ENCODE measurements at places on chromosomes 5 and 9.
A peak's percentile ranks its signal among the peaks of the same experiment; 100 is the strongest.

DNA sequence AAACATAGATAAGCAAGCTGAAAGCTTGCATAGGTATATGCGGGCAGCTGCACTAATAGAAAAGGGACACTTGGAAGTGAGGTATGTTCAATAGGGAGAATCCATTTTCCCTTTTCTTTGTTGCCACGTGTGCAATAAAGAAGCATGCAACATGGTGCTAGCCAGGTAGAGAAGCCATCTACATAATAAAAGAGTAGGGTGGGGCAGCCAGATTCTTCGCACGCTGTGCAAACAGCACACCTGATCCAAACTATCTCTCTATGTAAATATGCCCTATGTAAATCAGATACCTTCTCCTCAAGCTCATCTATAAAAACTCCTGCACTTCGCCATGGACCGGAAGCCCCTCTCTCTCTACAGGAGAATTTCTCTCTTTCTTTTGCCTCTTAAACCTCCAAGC, 91.9 kb upstream of the C9orf72 start:
- no peak for DNase-seq

- DNase-seq, result no peak
These were observed 20.7 kb downstream of the OSMR start for GRCh38 chr5:38866362-38867031.

- no peak for DNase-seq
These were observed 70.7 kb upstream of the RNF38 start for GRCh38 chr9:36470643-36471290.

GRCh38 chr9:90801973-90802322, 329 bp downstream of the SYK start:
- DNase-seq, result no peak

DNA sequence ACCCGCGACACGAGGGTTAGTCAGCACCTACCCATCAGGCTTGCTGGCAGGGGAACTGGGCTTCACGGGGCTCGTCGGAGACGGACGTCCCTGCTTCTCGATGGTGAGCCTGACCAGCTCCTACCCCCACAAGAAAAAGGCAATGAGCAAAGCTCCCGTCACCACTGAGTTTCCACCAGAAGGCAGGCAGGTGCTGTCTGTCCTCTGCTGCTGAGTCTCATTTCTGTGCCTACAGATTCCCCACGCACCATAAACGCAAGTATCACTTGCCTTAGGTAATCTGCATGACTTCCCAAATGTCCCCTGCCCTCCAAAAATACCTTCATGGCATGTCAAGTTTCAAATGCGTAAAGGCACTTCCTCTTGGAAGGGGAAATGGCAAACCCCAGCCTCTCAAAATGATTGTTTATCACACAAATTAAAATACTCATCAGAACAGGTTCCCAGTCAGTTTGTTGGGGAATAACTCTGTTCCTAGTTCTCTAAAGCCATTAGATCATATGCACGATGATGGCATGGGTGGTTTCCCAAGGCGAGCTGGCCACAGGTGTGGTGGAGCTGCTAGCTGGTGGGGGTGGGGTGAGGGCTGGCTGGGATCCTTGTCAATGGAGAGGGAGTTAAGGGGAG, 85.0 kb downstream of the PRRT1B start:
- no peak for DNase-seq

- DNase-seq, result no peak
These were observed 45.4 kb downstream of the ZNF618 start for GRCh38 chr9:113921396-113921925.

DNA sequence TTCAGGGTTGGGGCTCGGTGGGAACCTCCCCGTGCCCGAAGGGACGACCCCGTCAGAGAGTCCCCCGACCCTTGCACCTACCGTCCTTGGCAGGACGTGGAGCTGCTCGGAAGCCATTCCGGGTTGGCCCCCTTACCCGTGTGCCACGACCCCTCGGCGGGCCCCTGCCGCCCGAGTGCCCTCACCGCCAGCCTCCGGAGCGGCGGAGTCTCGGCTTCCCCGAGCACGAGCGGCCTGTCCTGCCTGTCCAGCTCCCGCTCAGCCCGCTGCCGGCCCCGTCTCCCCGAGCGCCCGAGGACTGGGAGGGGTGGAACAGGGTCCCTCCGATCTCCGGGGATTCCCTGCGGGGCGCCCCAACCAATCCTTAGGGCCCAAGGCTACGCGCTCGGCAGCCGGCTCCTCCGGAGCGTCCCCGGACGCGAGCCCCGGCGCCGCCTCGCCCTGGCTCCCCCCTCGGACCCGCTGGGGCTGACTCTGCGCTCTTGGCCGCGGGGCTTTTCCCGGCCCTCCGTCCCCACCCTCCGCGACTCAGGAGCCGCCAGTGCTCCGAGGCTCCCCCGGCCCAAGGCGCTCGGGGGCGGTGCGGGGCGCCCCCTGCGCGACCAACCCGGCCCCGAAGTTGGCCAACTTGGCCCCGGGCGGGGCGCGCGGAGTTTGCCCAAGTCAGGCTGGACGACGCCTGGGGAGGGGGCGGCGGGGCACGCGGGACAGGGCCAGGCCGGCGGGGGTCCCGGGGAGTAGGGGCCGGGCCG, 654 bp downstream of the ADAMTS2 start:
- no peak for DNase-seq

DNA sequence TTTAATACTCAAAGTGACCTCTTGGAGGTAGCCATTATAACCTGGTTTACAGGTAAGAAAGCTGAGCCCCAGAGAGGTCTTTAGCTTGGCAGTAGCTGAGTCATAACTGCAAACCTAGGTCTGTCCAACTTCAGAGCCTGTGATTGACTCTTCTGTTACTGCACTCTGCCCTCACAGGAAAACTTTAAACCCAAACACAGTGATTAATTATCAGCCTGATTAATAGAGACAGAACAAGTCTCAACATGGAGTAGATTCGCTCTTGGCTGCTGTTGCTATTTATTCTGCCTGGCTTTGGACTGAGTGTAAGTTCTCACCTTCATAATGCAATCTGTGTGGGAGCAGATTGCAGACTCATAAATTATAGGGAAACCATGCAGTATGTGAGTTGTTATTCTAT, 27.4 kb upstream of the TXN start:
- peak; percentile 37 for DNase-seq

- DNase-seq, result peak; percentile 5
These were observed 85.5 kb downstream of the DCP2 start for GRCh38 chr5:113061846-113062780.

DNA sequence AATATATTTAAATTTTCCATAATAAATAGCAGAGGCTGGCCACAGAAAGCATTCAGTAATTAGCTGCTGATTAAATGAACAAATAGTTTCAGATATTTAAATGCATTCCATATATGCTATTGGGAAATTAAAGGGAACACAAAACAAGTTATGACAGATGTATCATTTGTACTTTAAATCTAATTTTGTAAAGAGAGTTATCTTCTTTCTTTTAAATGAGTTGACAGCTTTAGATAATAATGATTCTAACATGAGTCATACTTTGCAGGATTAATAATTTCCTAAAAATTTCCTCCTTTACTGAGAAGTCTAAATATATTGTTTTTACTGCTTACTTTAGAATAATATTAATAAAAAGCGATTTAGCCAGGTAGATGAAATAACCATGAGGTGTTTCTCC, 320.1 kb downstream of the ADAMTS6 start:
- DNase-seq, result no peak

- no peak for DNase-seq
These were observed 136.9 kb downstream of the RFK start for GRCh38 chr9:76257311-76257710.

DNA sequence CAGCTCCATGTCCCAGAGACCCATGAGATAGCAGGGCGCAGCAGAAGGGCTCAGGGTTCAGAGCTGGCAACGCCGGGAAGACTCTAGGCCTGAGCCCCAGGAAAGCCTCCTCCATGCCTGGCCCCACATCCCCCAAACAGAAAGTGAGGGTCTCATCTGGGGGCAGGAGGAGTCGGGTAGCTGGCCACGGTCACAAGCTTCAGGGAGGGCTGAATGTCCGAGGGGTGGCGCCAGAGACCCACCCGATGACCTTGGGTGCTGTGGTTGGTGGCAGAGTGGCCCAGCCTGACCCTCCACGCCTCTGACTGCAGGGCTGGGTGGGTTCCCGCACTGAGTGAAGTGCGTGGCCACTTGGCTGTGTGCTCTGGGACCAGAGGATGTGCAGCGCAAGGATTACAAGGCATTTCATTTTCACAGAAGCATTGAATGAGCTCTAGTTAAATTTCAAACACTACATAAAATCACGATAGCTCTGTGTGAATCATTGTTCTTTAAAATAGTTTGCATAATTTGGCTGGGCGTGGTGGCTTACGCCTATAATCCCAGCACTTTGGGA, 3.0 kb downstream of the C8G start:
- DNase-seq, result no peak

DNA sequence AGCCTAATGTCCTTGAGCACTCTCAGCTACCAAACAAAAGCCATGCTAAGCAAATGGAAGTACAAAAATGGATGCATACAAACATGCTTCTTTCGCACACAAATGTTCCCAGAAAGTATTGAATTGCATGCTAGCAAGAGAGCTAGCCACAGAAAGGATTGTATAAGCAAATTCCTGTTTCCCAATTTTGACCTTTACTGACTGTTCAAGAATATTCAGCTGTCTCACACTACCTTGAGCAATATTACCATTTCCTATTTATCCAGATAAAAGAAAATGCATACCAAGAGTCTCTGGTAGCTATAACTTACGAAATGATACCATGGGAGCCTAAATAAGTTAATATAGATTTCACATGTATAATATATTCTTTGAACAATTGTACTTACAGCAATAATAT, 264.6 kb downstream of the TMEM167A start:
- no peak for DNase-seq

- DNase-seq, result no peak
These were observed 24.6 kb upstream of the PANK3 start for GRCh38 chr5:168603746-168604145.

DNA sequence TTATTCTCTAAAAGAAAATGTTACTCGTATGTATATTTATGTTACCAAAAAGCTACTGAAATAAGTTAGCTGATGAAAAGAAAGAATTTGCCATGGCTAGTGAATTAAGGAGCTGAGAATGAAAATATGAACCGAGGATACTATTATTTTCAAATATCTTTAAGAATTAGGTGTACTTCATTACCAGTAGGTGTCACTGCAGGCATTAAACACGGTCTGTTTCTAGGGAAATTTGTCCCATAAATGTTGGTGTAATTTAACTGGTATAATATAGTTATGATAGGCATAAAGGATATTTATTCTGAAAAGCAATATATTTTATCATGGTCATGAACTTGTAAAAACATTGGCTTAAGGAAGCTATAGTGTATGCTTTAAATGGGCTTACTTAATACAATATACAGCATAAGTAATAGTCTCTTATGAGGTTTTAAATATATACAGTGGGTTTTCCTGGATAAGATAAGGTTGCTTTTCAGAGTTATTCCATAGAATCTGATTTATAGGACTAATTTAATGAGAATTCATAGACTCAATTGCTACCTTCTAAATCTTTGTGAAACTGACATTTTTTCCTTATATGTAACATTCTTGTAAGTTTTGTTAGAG, 72.4 kb upstream of the MPDZ start:
- DNase-seq, result no peak

- no peak for DNase-seq
These were observed 50.5 kb downstream of the HACD4 start for GRCh38 chr9:20980832-20981455.

GRCh38 chr5:59500014-59500413, 393.5 kb downstream of the PDE4D start:
- DNase-seq, result no peak

GRCh38 chr9:16316911-16317817, 553.3 kb downstream of the BNC2 start:
- DNase-seq, result no peak

GRCh38 chr5:147512659-147513379, 3.0 kb upstream of the DPYSL3 start:
- no peak for DNase-seq

DNA sequence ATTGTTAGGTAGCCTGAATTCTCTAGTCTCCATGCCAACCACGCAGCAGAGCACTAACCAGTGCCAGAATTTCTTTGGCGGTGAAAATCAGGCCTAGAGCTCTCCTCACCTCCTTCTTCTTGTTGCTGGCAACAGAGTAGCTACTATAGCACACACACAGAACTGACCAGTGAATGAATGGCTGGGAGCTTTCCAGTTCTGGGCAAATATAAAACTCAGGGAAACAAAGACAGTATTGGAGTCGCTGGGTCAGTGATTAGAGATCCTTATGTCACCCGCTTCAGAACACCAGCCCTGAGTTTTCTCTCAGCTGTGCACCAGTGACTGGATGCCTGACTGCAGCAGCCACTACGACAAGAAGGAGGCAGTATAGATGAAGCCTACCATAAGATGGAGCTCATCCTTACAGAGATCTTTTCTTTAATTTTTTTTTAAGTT, 26.9 kb upstream of the FEM1C start:
- DNase-seq, result no peak

- DNase-seq, result no peak
These were observed 27.5 kb downstream of the FSD1L start for GRCh38 chr9:105475302-105475701.

- DNase-seq, result no peak
These were observed 13.4 kb upstream of the OR13C8 start for GRCh38 chr9:104555521-104555920.

DNA sequence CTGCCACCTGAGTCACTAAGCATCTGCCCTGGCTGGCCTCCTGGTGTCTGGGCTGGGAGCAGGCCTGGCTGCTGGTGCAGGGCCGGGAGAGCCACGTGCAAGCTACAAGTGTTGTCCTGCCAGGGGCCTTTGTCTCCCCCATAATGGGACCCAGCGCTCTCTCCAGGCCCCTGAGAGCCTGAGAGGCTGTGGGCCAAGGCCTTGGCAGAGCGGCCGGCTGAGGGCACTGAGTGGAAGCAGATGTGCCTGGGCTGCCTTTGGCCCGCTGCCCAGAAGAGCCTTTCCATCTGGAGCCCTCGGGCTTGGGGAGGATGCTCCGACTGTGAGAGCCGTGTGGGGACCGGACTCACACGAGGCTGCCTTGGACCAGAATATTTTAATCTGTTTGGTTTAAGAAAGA, 185.5 kb downstream of the RGS3 start:
- DNase-seq, result no peak

- DNase-seq, result no peak
These were observed 323.1 kb downstream of the TENT4A start for GRCh38 chr5:7036192-7036835.

DNA sequence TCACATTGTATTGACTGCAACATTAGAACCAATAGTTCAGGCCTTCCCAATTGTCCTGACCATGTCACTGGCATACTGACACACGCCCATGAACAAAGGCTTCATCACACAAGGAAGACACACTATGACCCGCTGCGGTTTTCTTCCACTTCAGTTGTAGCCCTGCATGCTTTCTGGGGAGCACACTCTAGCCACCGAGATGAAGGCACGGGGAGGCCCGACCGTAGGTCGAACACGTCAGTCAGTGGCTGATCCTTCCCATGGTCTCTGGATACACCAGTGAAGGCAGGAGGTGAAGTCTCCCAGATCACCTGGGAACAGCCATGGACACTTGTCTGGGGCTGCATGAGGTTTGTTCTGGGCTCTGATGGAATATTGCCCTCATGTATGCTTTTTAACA, 224.7 kb downstream of the FSTL4 start:
- DNase-seq, result no peak

DNA sequence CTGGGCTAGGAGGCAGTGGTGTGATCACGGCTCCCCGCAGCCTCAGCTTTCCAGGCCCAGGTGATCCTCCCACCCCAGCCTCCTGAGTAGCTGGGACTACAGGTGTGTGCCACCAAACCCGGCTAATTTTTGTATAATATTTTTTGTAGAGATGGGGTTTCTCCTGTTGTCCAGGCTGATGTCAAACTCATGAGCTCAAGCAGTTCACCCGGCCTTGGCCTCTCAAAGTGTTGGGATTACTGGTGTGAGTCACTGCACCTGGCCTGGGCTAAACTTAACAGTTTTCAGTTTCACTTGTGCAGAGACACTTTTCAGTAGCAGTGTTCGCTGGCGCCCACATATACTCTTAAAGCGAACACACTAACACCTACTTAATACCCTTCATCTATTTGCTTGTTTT, 205.6 kb upstream of the ZNF608 start:
- DNase-seq, result no peak
